ENCODE measurements at places on chromosomes 12 and 14.

DNA sequence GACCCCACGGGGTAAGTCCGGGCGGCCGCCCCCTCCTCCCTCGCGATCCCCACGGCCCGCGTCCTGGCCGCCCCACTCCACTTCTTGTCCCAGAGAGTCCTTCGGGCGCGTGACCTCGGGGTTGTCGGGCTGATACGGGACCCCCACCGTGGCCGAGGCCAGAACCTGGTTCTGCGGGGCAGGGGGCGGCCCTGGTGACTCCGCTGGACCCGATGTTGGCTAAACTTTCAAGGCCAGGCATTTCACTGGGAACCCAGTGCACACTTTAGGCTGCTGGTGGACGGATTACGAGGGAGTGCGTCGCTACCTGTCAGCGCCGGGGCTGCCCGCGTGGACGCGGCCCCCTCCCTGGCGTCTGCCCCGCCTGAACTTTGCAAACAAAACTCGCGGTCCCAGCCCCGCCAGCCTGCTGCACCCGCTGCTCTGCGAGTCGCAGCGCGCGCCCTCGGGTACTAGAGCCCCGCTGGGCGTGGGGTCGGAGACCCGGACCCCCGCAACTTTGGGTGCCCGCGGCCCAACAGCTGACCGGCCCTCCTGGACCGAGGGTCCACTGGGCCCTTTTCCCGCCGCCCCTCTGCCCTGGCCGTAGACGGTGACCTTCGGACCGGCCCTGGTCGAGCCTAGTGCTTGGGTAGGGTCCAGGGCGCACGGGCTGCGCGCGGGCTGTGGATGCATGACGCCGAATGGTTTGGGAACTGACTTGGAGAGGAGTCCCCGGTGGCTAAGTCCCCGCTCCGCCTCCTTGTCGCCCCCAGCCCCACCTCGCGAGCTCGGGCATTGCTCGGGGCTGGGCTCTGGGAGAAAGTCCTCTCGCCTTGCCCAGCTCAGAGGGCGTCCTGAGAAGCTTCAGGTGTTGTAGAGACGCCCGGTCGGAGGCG is 624 bp downstream of the RIN3 start:
- no peak for DNase-seq

GRCh38 chr12:25958428-25959070 is at the start of gene RASSF8:
Gene RASSF8, plus strand, starts transcription at chr12:25958682. Its CDS starts 96,662 bp downstream, at chr12:26055344.
- DNase-seq: no peak

DNA sequence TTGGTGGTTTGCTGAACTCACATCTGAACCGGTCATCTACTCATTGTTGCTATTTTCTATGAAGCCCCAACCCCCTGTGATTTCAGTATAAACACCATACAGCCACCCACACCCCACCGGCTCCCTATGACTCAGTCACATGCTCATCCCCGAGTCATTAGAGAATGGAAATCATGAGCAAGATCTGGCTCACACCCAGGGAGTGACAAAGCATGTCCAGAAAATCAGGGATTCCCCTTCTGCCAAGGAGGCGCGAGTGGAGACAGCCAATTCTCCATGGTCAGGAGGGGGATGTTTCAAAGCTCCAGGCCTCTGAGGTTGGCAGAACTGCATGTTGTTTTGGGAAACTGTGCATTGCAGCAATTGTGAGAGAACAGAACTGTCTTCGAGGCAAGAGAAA is 657.5 kb upstream of the TBX3 start:
- DNase-seq: no peak

DNA sequence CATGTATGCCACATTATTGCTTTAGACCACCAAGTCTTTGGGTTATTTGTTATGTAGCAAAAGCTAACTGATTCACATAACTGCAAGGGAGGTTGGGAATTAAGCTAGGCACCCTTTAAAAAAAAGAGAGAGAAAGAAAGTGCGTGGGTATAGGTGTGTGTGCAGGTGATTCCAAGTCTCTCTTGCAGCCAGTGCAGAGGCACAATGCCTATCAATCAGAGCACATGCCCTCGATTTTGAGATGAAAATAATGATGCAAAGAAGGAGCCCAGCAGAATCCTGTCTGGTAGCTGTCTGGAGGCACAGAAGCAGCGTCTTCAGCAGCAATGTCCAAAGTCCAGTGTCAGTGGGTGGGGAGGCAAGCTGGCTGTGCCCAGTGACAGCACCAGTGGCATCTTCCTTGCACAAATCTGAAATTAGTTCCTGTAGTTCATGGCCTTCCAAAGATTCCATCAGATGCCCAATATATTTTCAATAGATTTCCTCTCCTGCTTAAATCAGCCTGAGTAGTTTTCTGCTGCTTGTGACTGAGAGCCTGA is 62.4 kb upstream of the TBPL2 start:
- no peak for DNase-seq

GRCh38 chr12:7297865-7298264 is 6.0 kb upstream of the ACSM4 start:
- DNase-seq: no peak

GRCh38 chr12:31323391-31324115 is 2.4 kb downstream of the SINHCAF start:
- no peak for DNase-seq

DNA sequence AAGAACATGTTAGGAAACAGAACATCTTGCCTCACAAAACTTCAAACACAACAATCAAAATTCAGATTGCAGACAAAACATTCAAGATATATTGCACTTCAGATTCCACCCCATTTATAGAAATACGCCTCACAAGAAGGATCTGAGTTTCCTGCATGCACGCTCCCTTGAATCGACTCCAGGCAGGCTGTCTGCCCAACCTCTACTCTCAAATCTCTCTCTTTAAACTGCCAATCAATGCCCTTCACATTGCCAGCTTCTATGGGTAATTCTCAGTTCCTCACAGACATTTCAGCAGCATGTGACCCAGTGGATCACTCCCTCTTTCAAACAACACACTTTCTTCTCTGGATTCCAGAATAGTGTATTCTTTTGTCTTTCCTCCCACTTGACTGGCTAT is 184.1 kb downstream of the PRKD1 start:
- DNase-seq: no peak

DNA sequence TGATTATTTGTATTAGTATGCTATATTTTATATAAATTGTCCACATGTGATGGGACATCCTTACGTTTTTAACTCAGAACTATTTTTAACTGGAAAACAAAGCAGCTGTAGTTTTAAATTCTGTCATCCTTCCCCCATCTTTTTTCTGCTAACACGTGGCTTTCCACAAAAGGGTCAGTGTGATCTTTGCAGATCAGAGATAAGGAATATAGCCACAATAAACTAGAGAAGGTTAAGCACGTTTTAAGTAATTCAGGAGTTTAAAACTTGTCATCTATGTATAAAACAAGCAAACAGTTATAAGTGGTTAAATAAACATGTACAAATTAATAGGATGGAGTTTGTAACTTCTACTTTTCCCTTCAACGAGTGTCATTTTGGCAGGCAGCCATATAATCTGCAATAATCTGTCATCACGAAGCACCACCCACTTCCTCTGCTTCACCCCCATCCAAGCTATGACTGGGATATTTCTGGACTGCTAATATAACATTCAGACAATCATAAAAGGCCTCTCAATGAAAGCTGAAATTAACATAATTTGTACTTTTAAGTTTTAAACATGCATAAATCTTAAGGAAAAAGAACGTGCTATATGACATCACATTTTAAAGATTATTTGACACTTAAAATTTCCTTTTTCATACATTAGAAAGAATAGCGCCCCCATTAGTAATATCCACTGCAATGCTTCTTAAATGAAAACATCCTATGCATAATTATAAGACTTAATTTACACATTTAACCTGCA is 15.3 kb downstream of the TAOK3 start:
- no peak for DNase-seq

DNA sequence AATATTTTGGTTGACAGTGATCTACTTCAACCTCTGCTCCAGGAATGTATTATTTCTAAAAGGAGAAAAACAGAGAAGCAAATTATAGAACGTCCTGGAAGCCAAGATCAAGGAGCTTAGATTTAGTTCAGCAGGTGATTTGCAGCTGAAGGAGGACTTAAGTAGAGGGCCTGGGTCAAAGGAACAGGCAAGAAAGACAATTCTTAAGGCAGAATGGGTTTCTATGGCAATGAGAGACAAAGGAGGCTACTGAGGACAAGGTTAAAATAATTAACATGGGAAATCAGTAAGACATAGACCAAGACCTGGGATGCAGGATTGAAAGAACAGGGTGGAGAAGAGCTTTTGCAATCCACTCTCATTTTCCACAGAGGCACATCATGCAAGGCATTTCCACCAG is 2.4 kb upstream of the SNW1 start:
- no peak for DNase-seq

DNA sequence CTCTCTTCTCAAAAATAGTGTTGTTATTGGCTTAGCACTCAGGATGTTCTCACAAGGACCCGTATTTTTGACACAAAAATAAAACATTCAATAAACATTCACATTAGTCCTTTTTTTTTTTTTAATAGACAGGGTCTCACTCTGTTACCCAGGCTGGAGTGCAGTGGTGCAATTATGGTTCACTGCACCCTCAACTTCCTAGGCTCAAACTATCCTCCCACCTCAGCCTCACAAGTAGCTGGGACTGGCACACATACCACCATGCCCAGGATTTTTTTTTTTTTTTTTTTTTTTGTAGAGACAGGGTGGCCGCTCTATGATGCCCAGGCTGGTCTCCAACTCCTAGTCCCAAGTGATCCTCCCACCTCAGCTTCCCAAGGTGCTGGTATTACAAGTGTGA is 27.0 kb downstream of the PPP1R13B start:
- DNase-seq: no peak

Measured in HS-27A (cell line).